HCT116 (cell line): ENCODE measurements at places on chromosomes 3 and 15.

GRCh38 chr3:50258979-50259378, 10.0 kb upstream of the SEMA3B start:
- no peak for DNase-seq

GRCh38 chr3:38640661-38641452, 8.6 kb downstream of the SCN5A start:
- DNase-seq, result no peak

GRCh38 chr15:87263296-87263695, 993.2 kb downstream of the NTRK3 start:
- no peak for DNase-seq

- DNase-seq, result no peak
Measured at GRCh38 chr3:186070133-186070532, 38.8 kb downstream of the ETV5 start.

- no peak for DNase-seq
Measured at GRCh38 chr3:178195824-178196223, 340.4 kb upstream of the KCNMB2 start.
